HFF-Myc (cell line): ENCODE measurements at places on chromosomes 4 and X.

DNA sequence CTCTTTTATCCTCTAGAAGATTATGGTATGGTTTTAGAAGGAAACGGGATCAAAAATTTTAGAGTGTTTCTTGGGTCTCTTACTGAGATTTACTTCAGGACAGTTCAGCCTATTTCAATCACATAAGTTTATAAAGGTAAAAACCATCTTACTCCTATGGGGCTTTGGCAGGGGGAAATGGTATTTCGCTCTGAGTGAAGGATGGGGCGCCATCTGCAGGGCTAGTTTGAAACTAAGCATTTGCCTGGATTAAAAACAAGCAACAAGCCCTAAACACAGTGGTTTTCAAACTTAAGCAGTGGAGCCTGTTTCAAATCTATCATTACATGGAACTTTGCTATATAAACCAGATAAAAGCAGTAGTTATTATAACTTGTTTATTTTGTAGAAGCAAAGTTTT is 361.5 kb upstream of the FMR1 start:
- no peak for DNase-seq

DNA sequence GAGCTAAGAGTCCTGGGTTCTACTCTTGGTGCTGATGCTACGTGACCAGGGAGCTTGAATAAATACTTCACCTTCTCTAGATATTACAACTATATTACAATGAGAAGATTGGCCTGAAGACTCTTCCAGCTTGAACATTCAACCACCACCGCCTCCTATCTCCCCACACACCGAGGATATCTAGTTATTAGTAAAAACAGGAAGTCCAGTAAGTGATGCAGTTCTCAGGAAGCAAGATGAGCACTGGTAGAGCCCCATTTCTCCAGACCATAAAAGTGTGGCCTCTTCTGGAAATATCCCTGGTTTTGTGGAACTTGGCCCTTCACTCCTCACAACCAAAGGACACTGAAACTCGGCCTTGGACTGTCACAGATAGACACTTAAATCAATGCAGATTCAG is 18.5 kb downstream of the PJA1 start:
- no peak for DNase-seq

DNA sequence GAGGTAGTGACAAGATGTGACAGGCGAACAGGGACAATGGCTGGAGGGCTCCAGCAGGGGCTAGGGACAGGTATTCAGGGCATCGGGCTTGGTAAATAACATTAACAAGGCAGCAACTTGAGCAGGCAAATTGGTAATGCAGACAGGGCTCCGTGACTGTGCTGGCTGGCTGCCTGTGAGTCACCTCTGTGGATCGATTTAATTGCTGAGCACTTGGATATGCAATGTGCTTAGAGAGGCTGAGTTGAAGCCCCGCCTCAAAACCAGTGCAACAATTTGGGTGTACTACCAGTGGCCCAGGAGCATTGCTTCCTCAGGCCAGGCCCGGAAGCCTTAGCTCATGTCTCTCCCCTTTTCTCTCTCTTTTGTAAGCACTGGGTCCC is 19.5 kb downstream of the CNGA2 start:
- no peak for DNase-seq

- DNase-seq = no peak
Observed at GRCh38 chr4:20617678-20618396, 82.4 kb upstream of the PACRGL start.

- DNase-seq = no peak
Observed at GRCh38 chr4:96993560-96993959, 1149.7 kb downstream of the STPG2 start.

GRCh38 chr4:68465058-68465457 is 17.8 kb downstream of the TMPRSS11E start:
- no peak for DNase-seq

- no peak for DNase-seq
Observed at GRCh38 chr4:118850488-118851173, 14.7 kb upstream of the SEC24D start.

- DNase-seq = no peak
Observed at GRCh38 chrX:30663322-30663721, 10.1 kb downstream of the GK start.

DNA sequence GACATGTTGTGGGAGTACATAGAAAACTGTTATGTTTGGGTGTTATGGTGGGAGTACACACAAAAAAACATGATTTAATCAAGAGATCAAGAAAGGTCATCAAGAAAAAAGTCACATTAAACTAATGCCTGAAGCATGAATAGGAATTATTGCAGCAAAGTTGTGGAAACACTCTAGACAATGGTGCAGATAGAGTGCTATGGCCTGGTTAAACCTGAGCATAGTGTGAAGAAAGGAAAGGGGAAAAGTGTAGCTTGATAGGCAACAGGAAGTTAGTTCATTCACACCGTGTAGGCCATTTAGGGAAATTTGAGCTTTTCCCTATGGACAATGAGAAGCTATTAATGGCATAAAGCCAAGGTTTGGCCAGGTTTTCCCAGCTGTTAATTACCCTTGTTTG is 162.1 kb upstream of the EMCN start:
- DNase-seq = no peak

- DNase-seq = no peak
Observed at GRCh38 chr4:76302826-76303438, 3.6 kb upstream of the STBD1 start.

DNA sequence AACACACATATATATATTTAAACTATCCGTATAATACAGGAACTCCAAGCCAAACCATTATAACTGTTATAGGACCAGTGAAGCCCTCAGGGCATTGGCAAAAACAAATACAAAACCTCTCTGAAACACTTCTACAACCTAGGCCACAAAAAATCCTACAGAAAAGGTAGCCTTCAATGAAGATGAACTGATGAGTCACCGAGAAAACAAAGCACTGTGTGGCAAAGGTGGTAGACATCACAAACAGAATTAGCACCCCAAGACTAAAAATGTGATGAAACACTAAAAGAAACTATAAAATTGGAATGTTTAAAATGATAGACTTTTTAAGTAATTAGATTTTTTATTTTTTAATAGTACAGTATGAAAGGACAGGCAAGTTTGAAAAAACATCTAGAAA is 5.5 kb upstream of the HSPA4L start:
- no peak for DNase-seq

DNA sequence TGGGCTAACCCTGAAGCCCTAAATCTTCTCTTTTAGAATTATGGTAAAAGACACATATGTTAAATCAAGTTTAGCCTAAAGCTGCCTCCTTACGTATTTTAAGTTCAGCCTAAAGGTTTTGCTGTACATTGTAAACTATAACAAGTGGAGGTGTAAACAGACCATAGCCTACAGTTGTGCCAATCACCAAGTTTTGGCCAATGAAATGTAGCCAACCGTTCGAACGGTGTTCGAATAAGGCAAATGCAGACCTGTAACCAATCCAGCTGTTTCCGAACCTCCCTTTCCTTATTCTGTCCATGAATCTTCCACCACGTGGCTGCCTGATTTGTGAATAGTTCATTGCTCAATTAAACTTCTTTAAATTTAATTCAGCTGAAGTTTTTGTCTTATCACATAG is 52.1 kb upstream of the TBC1D9 start:
- DNase-seq = no peak

DNA sequence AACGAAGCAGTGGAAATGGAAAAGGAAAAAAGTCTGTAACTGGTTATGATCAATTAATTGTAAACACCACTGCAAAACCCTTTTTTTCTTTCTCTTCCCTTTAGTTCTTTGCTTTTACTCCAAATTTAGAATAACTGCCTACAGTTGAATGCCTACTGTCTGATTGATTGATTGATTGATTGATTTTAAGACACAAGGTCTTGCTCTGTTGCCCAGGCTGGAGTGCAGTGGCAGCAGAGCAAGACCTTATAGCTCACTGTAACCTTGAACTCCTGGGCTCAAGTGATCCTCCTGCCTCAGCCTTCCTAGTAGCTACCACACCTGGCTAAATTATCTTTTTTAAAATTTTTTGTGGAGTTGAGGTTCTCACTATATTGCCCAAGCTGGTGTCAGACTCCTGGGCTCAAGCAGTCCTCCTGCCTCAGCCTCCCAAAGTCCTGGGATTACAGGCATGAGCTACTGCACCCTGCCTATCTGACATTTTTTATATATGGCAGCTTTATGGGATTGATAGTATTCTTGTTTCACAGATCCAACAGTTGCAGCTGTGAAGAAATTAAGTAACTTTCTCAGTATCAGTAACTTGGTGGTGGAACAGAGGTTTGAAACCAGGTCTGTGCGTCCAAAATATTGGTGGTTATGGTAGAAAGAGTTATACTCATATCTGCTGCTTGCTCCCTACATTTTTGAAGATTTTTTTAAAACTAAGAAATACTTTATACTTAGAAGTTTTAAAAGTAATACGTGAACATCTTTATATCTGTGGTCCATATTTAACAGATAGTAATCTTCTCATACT is 12.4 kb downstream of the UBE2K start:
- no peak for DNase-seq

GRCh38 chrX:41971346-41971745 is 48.0 kb upstream of the CASK start:
- DNase-seq = no peak

DNA sequence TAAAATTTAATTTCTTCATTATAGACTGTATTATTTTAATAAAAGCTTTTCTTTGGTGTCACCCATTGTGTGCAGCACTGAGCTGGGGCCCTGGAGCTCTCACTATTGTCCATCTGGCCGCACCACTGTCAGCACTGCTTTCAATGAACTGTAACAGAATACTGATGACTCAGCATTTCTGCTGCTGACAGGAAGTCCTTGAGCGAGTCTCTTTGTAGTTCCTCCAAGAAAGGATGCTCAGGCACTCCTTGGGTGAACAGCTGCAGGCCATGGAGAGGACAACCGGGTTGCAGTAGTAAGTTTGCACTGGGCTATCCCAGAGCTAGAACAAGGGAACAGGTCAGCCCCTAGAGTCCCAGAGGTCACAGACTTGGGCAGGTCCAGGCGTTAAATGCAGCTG is 81.6 kb downstream of the SORBS2 start:
- no peak for DNase-seq

DNA sequence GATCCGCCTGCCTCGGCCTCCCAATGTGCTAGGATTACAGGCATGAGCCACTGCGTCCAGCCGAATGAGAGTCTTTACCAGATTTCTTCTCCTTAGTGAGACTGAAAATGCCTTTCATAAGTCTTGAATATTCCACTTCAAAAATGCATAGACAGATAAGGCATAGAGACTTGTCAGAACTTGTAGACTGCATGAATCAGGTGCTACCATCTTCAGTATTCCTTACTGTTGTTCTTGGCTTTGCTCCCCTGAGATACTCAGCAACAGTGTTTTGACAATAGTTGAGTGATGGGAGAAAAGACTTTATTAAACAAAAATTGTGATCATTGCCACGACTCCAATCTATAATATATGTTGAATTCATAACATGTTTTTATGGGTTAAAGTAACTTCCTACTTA is 11.0 kb downstream of the TKTL2 start:
- DNase-seq = no peak

DNA sequence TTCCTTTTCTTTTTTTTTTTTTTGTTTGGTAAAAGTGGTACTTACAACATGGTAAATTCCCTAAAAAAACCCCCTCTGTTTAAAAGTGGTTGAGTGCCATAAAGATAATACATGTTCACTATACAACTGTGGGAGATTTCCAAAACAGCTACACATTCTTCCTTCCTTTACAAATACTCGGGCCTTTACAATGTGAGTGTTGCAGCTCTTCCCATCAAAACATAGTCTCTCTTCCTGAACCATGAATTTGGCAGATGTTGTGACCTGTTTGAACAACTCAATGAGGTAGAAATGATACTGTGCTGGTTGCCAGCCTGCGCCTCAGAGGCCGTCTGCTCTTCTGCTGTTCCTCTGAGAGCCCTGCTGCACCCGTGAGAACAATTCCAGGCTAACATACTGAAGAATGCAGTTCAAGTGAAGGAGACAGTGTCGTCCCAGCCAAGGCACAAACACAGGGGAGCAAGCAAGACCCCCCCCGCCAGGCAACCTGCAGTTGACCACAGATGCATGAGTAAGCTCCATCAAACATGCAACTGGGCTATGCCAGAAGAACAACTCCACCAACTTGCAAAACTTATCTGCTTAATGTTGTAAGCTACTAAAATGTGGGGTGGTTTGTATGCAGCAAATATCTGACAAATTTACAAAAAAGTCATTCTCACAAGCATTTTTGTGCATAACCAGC is 645.0 kb downstream of the PCDH7 start:
- DNase-seq = no peak

GRCh38 chr4:153169776-153170175 is 34.5 kb upstream of the TRIM2 start:
- DNase-seq = no peak

DNA sequence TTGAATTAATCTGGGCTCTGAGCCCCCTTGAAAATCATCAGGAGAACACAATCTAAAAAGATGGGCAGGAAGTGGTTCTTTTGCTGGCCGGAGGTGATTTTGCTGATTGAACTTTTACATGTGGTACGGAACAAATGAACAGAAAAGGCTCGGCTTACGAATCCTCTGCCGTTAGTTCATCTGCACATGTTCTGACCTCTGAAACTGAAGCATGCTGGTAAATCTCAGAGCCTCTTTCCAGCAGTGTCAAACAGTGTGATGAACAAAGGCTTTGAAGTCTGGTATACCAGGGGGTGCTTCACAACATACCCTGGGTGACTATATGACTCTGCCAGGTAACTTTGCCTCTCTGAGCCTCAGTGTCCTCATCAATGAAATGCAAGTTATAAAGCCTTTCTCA is 194.2 kb upstream of the C1QTNF7 start:
- no peak for DNase-seq

GRCh38 chr4:124777007-124777406 is 64.5 kb upstream of the ANKRD50 start:
- DNase-seq = no peak

DNA sequence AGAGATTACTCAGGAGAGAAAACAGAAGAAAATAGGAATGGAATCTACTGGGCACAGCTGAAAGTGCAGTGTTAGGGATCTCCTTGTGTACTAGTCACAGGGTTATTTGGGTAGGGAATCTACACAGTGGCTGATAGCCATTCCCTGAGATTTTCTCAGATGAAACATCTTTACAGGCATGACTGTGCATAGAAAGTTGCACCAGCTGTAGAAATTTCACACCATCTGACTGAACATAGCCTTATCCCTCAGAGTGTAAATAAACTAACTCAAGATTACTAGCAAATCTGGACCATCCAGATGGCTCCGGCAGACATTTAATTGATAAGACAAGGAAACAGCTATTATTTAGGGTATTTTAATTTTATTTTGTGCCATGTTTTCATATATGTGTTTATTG is 2053.5 kb upstream of the TENM3 start:
- no peak for DNase-seq

DNA sequence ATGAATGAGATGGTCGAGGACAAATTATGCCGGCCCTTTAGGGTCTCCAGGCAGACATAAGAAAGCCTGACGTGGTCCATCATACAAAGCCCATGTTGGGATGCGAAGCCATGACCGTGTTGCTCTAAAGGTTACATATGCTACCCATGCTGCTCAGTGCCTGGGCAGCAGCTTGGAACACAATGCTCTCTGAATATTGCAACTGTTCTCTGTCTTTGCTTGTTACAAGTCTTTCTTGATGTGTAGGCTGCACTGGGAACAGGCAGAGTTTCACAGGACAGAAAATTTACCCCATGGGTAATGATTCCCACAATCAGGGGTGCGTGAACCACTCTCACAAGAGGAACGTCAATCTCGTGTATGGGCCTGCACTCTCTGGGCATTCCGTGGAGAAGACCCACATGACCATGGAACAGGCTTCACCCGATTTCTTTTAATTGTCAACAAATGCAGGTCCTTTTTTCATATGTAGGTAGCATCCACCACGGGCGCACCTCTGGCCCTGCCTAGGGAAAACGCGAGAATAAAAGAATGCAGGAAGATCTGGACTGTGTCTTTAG is 66.3 kb downstream of the NBDY start:
- DNase-seq = no peak
